ENCODE measurements at places on chromosomes 1 and 21.

- DNase-seq: no peak
Measured at GRCh38 chr1:65114322-65114721, 33.7 kb upstream of the AK4 start.

DNA sequence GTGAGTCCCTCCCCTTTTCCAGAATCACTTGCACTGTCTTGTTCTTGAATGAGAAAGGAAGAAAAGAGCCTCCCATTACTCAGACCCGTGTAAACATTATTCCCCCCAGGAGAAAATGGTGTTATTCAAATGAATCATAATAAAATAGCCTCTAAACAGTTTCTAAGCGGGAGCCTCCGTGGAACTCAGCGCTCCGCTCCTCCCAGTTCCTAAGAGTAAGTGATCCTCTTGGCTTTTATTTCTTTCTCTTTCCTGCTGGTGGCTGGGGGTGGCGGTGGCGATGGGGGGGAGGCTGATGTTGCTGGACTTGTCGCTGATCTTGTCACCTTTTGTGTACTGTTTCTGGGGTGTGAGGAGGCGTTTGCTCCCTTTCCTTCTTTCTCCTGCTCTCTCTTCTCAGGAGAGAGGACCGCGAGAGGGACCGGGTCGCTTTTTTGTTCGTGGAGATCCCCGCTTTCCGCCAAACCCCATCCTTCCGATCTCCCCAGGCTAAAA, 781 bp downstream of the PROX1 start:
- peak; percentile 62 for DNase-seq

DNA sequence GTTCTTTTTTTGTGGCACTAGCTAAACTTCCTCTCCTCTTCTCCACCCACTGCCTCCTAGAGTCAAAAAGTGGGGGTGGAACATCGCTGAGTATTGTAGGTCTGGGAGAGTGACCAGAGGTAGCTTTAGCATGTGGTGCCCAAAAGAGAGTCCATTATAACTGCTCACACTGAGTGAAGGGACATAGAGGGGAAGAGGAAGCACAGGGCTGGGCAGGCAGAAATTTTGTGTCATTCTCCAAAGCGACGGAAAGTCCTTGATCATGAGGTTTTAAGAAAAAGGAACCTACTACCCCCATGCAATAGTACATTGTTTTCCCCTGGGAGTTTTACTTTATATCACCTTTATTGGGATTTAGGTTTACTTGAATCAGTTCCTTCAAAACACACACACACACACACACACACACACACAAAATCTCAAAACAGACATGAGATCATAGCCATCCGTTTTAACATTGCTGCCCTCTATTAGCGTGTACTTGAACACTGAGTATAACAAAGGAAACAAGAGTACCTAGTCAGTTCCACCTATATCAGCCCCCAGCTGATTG, 4.1 kb downstream of the CD84 start:
- no peak for DNase-seq

DNA sequence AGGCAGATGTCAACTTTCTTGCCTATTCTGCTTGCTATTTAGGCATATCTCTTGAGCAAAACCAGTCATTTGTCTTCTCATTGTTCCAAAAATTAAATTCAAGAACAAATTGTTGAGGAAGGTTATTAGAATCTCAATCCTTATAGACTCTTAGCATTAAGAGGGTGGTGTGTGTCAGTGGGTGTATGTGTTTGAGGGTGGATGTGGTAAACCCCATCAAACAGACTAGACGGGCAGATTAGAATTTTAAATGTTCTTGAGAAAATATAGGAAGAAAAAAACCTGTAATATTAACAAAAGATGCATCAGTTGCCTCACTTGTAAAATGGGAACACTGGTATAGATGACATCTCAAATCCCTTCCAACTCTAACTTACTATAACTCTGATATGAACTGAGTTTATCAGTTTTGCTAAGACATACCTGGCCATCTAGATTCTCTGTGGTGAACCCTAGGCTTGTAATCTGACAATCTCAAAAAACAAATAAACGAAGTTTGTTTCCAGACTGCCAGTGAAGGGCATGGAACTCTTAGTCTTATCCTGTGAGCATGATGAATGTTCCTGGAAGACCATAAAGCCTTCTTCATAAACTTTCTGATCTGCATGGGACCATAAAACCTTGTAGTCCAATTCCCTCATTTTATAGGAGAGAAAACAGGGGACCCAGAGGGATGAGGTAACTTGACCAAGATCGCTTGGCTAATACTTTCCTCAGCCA, 176.3 kb upstream of the SGIP1 start:
- no peak for DNase-seq

Measured in NCI-H510A treated with DMSO at 0.1 percent for 48 hours (cell line).